Hypothalamus (tissue), 51 donors: ENCODE measurements at places on chromosomes 13 and 19.

DNA sequence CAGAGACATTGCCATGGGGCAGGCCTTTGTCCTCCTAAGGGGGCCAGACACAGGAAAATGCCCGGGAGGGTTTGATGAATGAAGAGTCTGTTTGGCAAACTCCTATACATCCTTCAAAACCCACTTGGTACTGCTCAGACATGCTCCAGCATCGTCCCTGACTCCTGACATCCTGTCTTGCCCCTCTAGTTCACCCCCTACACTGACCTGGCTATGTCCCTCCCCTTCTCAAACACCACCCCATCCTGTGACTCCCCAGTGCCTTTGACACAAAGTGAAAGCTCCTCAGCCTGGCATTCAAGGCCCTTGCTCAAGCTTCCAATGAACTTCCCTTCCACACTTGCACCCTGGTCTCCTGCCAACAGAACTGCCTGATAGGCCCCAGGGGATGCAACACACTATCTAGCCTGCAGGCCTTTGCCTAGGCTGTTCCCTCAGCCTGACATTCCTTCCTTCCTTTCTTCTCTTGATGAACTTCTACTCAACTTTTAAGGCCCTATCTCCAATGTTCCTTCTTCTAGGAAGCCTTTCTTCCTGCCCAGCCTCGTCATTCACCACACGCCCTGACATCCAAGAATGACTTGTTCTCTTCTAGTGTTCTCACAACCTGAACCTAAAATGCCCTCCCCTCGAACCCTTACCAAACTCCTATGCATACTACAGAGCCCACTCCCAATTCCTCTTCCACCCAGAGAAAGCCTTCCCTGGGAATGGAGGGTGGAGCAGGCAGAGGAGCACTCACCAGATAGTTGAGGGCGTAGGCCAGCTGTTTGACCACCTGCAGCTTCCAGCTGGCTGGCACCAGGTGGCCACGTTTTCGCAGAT is 12.4 kb downstream of the JAK3 start:
- no peak for DNase-seq

DNA sequence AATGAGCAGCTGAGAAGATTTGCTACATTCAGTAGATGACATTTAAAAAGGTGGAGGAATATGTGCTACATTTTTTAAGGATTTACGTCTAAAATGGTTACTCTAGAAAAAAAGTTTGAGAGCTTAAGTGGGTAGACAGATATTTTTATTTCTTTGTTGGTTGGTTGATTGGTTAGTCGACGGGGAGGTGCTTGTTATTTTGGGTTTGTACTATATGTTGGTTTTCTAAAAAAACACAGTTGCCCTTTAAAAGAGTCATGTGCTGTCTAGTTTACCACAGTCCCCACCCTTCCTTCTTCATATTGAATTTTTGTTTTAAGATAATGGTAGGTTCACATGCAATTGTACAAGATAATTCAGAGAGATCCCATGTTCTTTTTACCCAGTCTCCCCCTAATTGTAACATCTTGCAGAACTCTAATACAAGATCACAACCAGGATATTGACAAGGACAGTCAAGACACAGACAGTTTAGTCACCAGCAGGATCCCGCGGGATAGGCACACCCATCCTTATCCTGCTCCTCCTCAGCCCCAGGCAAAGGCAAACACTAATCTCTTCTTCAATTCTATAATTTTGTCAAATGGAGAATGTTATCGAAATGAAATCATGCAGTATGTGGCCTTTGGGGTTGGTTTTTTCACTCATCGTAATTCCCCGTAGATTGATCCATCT is 171.4 kb downstream of the FOXO1 start:
- DNase-seq = no peak

DNA sequence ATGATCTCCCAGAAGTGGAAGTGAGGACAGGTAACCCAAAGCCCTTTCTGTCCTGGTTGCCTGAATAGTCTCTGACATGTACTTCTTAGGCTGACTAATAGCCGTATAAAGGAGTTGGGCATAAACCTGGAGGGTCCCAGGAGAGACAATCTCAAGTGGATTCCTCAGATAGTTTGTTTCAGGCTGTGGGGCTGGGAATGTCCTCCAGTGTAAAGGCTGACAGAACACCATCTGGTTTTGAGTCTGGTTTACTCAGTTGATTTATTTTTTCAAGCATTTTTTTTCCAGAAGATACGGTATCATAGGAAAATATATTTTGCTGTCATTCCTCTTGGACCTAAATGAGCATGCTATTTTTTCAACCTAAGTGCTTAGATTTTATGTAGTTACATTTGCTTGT is 15.2 kb downstream of the HTR2A start:
- DNase-seq = no peak

DNA sequence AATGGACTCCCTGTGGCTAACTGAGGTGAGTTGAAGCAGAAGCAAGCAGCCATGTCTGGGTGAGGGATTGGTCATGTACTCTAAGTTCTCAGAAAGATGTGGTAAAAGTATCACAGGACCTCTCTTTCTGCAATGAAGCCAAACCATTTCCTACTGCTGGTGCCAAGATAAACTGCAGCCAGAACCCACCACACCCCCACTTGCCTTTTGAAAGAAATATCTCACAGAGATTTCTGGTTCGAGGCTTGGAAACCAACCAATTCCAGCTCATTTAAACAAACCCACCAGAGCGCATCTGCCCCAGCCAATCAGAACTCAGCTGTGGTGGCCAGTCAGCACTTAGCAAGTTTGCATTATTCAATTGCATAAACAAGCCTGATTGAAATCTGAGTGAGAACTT is 204.5 kb upstream of the ATXN8OS start:
- no peak for DNase-seq

DNA sequence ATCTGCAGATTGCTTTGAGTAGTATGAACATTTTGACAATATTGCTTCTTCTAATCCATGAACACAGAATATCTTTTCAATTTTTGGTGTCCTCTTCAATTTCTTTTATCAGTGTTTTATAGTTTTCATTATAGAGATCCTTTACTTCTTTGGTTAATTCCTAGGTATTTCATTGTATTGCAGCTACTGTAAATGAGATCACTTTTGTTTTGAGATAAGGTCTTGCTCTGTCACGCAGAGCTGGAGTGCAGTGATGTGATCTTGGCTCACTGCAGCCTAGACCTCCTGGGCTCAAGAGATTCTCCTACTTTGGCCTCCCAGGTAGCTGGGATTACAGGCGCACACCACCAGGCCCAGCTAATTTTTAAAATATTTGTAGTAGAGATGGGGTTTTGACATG is 9.8 kb downstream of the CYP2A7 start:
- no peak for DNase-seq

GRCh38 chr13:66273011-66273410 is 957.1 kb downstream of the PCDH9 start:
- no peak for DNase-seq

GRCh38 chr19:35596366-35596999 is 10.5 kb downstream of the PMIS2 start:
- no peak for DNase-seq

DNA sequence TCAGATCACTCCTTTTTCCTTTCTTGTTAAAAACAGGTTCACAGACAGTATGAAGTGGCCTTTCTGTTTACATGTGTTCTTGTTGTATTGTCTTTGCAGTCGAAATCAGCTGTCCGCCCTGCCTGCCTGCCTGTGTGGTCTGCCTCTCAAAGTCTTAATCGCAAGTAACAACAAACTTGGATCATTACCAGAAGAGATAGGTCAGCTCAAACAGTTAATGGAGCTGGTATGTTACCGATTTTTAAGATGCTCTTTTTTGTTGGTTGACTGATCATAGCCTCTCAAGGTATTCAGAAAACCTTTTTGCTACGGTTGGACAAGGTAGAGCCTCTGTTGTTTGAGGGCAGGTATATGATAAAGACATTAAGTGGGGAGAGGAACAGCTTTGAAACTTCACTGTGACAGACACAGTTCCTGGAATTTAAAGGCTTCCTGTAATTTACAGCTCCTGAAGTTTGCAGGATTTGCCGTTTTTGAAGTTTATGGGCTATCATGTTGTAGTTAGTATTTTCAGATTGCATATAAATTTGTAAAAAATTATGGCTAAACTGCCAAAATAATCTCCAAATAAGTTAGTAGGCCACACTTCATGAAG is 116.1 kb downstream of the LRCH1 start:
- DNase-seq = no peak

- DNase-seq = no peak
Observed at GRCh38 chr13:60662595-60662994, 265.6 kb downstream of the TDRD3 start.

DNA sequence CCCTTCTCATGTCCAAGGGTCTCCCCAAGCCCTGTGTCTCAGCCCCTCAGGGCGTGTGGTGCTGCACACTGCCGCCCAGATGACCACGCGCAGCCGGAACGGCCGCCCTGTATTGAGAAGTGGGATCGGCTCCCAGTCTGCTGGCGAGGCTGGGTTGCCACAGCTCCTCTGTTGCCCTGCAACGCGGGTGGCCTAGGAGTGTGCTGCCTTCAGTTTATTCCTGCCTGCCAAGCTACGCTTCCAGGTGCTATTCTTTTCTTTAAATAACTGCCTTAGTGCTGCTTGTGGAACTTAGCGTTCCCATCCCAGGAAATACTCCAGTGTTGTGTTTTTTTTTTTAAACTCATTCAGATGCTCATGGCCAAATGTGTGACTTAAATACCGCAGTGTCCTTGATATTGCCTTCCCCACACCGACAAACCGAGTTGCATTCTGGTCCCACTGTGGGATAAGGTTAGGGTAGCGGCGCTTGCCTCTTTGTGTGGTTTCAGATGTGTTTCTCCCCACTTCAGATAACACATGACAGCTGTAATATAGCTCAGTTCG is 16.6 kb downstream of the ACTN4 start:
- peak; percentile 39 for DNase-seq

DNA sequence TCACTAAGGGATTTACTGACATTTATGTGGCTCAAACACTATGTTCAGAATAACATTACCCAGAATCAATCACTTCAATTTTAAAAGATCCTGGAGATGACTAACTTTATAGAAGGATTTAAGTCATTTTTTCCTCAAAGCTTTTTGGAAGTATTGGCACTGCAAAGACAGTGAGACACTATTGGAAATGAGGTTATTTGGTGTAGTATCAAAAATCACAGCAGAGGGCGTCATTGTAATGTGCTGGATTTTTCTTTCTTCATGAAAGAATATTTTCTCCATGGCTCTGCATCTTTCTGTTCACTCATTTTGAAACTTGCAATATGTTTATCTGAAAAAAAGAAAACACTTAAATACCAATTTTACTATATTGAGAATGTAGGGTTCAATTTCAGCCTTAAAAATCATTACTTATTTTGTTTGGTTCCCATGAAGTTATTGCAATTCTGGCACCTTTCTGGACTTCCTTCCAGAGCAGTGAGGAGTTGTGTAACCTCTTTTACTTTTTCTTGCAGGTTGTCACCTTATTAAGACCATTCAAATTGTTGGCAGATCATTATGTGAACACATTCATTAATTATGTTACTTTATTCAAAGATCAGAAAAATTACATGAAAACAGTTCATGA is 3.7 kb upstream of the CSNK1A1L start:
- no peak for DNase-seq

GRCh38 chr13:66345518-66345810 is 884.7 kb downstream of the PCDH9 start:
- DNase-seq = no peak

DNA sequence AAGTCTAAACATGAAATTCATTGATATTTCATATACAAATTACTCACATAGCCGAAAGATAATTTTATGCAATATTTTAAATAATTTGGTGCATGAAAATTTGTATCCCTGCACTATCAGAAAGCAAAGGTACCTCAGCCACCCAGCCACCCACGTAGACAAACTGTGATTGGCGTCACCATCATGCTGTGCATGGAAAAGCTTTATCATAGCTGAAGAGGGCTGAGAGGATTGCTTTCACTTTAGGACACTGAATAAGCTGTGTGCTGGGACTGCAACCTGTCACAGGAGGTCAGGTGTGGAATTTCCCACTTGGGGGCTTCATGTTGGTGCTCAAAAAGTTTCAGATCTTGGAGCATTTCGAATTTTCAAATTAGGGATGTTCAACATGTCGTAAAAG is 96.3 kb downstream of the MYCBP2 start:
- DNase-seq = no peak

DNA sequence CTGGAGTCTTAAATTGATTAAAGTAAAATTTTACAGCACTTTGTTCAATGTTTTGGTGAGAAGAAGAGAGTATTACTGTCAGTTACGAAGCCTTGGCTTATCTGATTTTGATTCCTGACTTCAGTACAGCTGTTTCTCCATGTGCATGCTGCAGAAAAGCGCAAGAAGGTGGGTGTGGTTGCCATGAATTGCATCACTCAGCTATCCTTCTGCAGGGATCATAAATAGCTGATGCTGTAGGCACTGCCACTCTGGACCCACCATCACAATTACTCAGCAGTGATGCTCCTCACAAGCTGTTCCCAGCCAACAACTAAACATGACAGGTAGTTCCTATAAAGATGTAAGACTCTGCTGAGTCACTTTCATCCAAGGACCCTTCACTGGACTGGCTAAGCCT is 321.2 kb downstream of the IRS2 start:
- DNase-seq = no peak

GRCh38 chr19:15453906-15454860 is 4.4 kb upstream of the WIZ start:
- DNase-seq = no peak

DNA sequence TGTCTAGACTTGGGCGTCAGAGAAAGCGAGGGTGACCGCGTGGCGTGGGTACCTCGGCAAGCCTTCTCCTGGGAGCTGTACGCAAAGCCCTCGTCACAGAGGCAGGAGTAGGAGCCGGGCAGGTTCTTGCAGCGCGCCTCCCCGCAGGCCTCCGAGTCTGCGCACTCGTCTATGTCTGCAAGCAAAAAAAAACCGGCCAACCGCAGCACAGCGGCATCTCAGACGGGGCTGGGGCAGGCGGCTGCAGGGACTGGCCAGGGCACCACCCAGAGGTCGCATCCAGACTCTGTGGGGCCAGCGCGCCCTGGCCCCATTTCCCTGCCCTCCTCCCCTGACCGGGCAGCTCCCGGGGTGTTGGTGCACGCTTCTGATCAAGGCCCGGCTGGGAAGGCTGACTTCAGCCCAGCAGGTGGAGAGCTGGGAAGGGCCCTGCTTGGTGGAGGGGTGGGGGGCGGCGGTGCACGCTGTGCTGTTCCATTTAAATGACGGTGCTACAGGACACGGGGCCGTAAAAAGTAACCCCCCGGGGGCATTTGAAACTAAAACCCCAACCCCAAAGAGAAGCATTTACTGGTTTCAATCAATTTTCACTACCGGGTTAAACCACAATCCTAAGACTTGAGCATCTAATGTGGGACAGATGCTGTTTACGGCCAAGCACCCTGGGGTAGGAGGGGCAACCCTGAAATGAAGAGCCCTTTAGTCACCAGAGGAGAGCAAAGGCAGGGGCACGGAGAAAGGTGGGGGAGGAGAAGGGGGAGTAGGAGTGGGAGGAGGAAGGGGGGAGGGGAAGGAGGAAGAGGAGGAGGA is 28.2 kb downstream of the GAS6 start:
- DNase-seq = no peak
